A549 treated with DMSO at 1 μM for 4 hours (cell line): ENCODE measurements at places on chromosomes 5 and 9. TPM values are rescaled to one million over a fixed set of nuclear protein-coding genes. Genes with fewer than 3 reads are reported as not detected.

CENPH gene
- 23.1 to 31.0 TPM (median 29.2 TPM) in 5 replicates for total RNA-seq

WDR31 gene
- 1.0 to 1.5 TPM (median 1.4 TPM) in 5 replicates for total RNA-seq

SHISAL2B gene
- not detected in 5 replicates for total RNA-seq

SYK gene
- 0.01 to 0.09 TPM (median 0.09 TPM) in 3 of 5 replicates, not detected in the others for total RNA-seq

IRGM gene
- total RNA-seq, result 0.06 to 0.17 TPM (median 0.09 TPM) in 3 of 5 replicates, not detected in the others

ITK gene
- 0.09 to 0.11 TPM in 2 of 5 replicates, not detected in the others for total RNA-seq

COQ4 gene
- 51.3 to 61.8 TPM (median 57.5 TPM) in 5 replicates for total RNA-seq
